ENCODE measurements at places on chromosomes 4 and X. TPM values are rescaled to one million over a fixed set of nuclear protein-coding genes. Genes with fewer than 3 reads are reported as not detected.

Gene BCORL1
- total RNA-seq = 7.4 TPM

Gene GAGE12J
- not detected for total RNA-seq

Gene FSTL5
- total RNA-seq = not detected

Gene MGAT4D
- not detected for total RNA-seq

Gene GPC3
- total RNA-seq = 0.59 TPM

Gene KCND1
- total RNA-seq = 4.0 TPM

Gene CAPN6
- total RNA-seq = not detected

Gene WDR17
- total RNA-seq = 1.2 TPM

Gene TCEAL2
- not detected for total RNA-seq

Gene CLIC2
- 0.52 TPM for total RNA-seq

Gene CPZ
- total RNA-seq = not detected

Gene FTHL17
- total RNA-seq = not detected

Gene TMEM156
- total RNA-seq = 20.5 TPM

Gene PAGE2
- total RNA-seq = not detected

Gene TCEAL6
- total RNA-seq = not detected

Gene ADH5
- total RNA-seq = 108 TPM

Gene STATH
- total RNA-seq = not detected

Gene SPIN2B
- 12.7 TPM for total RNA-seq

Gene MAML3
- 4.3 TPM for total RNA-seq

Gene RAB9B
- total RNA-seq = 0.98 TPM

Gene SRPX2
- total RNA-seq = not detected

Gene SSX4
- total RNA-seq = not detected

Gene RBMXL3
- not detected for total RNA-seq

Gene HEPH
- 0.18 TPM for total RNA-seq

Gene PCSK1N
- not detected for total RNA-seq

Gene SCML1
- 0.18 TPM for total RNA-seq

Gene SOD3
- total RNA-seq = not detected

Gene MAB21L2
- not detected for total RNA-seq

Gene PRSS12
- not detected for total RNA-seq

Gene FDCSP
- not detected for total RNA-seq

Gene CCDC110
- not detected for total RNA-seq

Gene SPANXC
- total RNA-seq = not detected

Gene PPP1R3F
- 14.8 TPM for total RNA-seq

Gene EXOC1L
- not detected for total RNA-seq

Gene NPY5R
- total RNA-seq = not detected

Gene EGFL6
- total RNA-seq = 9.2 TPM

Gene SRPX
- total RNA-seq = not detected

Gene NDUFB11
- 106 TPM for total RNA-seq

Gene PLA2G12A
- total RNA-seq = 9.7 TPM

Gene CLDN34
- not detected for total RNA-seq

Gene NMU
- total RNA-seq = not detected

Gene ARMCX2
- total RNA-seq = 3.1 TPM

Gene VCX
- not detected for total RNA-seq

Gene YIPF7
- total RNA-seq = not detected

Gene ENOX2
- total RNA-seq = 13.1 TPM

Gene AFP
- total RNA-seq = not detected

Gene SCOC
- 21.5 TPM for total RNA-seq

Gene PAGE2B
- total RNA-seq = not detected

Gene USP17L13
- total RNA-seq = not detected

Gene XAGE2
- not detected for total RNA-seq

Data from T-helper 2 cell treated with Interferon-gamma antibody and Interleukin-4, amounts not matched to agents 100 ng/mL and 5 ng/mL, for 36 hours (primary cell).